Lung microvascular endothelial cell (primary cell): ENCODE measurements at places on chromosomes 5 and 9. TPM values are rescaled to one million over a fixed set of nuclear protein-coding genes. Genes with fewer than 3 reads are reported as not detected.

DNA sequence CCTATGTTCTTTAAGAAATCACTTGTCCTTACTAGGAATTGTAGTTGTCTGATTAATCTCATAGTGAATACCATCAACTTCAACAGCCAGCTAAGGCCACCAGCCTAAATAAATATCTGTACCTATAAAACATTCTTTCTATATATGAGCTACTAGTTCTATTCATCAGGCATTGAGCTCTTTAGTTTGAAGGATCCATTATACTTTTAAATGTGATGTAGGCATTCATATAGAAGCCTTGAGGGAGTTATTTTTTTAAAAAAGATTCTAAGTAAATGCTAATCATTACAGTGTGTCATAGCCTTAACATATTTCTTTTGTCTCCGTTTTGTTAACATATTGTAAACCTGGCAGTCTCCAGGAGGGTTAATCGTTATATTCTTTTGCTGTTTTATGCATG lies 838.3 kb downstream of the PTPRD start:
- no peak for DNase-seq

FOXD1 gene
- 0.22 TPM in 1 of 2 replicates, not detected in the other for total RNA-seq

GRCh38 chr5:92402956-92403702 lies 1020.0 kb upstream of the ARRDC3 start:
- no peak for DNase-seq

DNA sequence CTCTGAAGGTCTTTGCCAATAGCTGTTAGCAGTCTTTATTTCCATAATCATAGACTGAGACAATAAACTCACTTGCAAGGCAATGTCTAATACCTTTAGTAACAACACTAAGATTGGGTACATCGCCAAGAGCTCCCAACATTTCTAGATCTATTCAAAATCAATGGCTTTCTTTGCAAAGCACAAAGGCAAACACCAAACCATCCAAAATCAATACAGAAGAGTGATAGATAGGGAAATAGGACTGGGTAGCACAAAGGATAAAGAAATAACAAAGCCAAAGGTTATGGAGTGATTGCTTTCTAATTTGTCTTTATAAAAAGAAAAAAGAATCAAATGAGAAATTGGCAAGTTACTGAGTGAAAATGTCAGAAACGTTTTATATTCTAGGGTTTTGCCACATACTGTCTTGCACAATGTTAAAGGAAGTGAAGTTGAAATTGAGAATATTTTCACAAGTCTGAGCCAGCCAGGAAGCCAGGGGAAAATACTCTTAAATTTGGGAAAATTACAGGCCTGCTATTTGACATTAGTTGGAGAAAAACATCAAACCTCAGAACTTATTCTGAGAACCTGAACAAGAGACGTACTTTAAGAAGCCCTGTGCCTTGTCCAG lies 53.3 kb upstream of the LHFPL2 start:
- no peak for DNase-seq

DNA sequence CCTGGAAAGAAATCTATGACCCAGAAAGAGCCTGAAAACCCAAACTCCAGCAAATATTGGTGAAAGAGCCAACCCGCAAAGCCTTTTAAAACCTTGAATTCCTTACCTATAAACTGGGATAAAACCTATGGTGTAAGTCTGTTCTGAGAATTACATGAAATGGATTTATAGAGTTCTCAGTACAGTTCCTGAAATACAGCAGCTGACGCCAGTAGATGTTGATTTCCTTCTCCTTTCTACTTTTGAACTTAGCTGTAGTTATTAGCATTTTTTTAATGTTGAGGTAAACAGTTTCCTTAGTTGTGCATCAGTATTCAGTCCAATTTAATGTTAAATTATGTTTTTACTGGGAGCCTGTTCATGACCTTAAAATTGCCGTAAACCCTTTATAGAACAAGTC lies 3.7 kb downstream of the SPIN1 start:
- DNase-seq = no peak

GPR151 gene
- total RNA-seq = not detected in 2 replicates
